Vagina (tissue), 2 donors: ENCODE measurements at places on chromosomes 1 and 21.

DNA sequence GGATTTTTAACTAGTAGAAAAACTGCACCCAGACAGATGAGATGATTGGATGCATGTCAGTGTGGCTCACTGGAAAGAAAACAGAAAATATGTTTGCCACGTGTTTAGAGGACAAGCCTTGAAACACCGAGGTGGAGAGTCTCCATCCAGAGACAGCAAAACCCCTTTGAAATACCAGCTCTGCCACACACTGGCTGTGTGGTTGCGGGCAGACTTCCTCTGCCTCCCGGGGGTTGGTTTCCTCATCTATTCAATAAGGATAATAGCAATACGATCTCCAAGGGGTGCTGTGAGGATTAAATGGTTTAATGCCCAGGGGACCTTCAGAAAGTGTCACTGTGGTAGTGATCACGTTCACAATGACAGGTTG is 67.2 kb upstream of the PARP1 start:
- DNase-seq, result no peak

DNA sequence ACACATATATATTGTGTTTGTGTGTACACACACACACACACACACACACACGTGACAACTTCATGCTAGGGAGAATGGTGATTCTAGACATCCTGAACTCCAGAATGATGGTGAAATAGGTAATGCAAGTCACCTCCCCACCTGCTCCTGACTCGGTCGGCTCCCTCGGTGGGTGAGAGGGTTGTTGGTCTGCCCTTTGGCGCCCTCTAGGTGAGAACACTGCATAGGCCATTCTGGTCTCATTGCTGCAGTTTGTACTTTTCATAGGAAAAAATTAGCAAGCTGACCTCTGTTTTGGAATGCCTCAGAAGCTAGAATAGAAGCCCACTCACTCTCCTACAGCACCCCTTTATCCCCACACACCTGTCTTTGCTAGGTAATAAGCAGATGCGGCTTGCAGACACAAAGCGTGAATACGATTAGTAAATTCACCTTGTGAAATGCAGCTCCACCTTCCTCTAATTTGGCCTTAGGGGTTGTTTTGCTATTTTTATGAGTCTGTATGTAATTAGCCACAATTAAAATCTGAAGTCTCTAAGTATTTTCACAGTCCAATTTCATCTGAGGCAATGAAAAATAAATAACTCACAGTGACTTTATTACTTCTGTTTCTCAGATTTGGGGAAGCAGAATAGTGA is 130.0 kb upstream of the KCNJ15 start:
- DNase-seq, result no peak

DNA sequence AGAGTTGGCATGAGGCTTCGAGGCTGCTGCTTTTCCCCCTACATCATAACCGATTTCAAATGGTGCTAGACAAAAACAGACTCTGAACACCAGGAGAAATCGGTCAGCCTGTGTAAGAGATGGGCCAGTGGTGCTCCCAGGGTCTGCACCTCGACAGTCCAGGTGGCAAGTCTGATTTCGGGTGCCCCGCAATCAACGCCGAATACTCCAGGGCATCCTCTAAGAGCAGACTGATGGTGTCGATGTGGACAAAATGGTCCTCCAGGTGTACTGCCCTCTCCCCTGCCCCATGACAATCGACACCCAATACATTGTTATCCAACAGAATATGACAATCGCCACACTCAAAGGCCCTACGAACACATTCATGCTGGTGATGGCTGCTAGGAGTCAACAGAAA is 50.0 kb downstream of the CD46 start:
- no peak for DNase-seq

DNA sequence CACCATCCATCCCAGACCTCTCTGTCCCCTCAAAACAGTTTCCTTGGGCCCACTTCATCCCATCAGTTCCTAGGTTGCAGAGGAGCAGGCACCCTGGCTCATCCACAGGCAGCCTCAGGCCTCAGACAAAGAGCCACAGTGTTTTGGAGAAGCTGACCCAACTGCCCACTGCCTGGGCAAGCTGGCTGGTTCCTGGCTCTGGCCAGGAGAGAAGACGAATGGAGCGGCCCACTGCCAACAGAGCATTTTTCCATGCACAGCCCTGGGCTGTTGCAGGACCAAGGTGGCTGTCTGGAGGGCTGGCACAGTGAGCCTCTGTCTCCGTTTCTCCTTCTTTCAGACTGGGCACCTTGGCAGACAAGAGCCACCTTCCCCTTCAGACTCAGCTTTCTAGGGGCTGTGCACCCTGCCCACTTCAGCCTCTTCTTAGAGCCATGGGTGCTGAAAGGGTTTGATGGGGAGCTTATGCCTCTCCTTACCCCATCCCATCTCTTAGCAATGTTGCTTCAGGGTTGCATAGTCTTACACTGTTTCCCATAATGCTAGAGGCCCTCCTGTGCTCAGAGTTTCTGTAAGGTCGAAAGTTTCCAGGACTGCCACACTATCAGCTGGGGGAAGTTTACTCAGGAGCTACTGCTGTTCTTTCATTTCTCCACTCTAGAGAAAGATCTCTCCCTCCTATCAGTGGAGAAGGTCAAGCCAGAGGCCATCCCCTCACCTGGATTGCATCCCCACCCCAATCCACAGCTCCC is 973 bp downstream of the FMOD start:
- DNase-seq, result no peak

- DNase-seq, result no peak
Observed at GRCh38 chr21:45866551-45866950, 115.0 kb upstream of the COL6A1 start.

- DNase-seq, result no peak
Observed at GRCh38 chr1:193115629-193116227, 6.1 kb upstream of the CDC73 start.

- DNase-seq, result peak; percentile 29
Observed at GRCh38 chr1:7379441-7379971, 391.6 kb upstream of the VAMP3 start.

DNA sequence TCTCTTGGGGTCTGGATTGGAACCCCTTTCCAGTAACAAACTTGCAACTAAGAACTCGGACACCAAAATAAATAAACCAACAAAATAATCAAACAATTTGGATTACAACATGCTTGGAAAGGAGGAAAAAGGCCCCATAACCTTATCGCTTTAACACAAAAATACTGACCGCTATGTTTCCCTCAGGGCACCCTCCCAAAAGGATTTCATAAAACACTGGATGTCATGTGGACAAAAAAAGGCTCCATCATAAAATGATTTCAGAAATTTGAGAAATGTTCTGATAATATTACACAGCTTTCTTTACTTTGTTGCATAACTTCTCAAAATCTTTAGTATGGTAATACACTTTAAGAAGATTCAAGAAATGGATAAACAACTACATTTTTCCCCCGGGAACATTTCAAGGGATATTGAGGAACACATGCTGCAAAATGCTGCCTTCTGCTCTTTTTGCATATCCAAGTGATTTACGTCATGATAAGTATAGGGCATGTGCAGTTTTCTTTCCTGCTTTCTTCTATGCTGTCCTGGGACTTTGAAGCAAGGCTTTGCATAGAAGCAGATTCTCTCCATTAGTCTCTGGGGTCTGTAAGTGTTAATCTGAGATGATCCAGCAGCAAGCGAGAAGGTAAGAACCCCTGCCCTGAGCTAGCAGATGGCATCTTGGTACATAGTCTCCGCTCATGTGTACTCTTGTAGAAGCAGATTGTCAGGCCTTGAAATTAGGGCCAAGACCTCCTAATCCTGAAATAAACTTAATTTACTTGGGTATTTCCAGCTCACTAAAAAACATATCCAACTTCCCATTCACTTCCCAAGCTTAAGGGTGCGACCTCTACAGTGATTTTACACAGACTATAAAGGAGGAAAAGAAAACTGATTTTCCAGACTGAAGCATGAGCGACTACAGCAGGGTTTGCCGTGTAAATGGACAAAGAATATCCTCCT is 85.5 kb upstream of the KIAA0040 start:
- no peak for DNase-seq

DNA sequence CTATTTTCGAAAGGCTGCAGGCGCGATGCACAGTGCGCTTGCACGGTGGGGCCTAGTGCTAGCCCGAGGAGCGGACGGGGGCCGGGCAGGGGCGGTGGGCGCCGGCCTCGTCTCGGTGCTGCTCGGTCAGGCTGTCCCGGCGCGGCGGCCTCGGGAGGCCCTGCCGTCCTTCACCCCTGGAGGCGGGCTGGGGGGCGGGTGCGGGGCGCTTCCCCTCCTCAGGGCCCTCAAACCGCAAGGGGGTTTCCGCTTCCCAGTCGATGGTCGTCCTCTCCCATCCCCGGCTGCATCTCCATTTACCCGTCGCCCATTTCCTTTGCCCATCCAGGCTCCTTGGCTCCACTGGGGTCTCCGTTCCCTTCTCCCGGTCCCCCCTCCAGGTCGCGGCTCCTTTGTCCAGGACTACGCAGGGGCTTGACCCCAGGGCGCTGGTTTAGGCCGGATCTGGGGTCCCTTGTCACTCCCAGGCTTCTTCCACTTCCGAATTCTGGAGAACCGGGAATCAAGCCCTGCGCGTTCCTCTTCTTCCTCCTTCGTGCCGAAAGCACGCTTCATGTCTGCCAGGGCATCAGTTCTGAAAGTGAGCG is 196.3 kb upstream of the LMO4 start:
- no peak for DNase-seq

DNA sequence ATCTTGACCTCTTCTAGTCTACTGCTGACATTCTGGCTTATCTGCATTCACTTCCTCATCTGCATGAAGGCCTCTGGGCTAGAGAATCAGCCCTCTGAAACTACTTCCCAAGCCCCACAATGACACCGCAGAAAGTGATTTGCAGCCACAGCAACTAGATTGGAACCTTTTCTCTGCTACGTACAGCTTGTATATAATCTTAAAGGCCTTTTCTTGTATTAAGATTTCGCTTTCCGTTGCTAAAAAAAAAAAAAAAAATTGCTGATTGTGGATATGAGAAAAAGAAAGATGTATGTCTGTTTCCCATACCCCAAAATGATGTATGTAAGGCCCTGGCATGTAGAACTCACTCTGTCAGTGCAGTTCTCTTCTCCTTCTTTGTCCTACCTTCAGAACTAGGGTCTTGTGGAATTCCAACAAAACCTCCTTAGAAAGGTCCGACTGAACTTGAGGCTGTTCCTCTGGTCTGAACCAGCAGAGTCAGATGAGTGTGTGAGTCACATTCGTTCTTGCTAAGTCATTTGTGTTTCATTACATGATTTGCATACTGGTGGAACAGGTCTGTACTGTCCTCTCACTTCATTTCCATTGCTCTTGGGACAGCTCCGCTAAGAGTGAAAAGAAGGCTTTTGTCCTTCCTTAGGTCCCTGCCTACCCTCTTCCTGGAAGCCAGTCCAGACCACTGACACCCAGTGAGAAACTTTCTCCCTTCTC is 62.7 kb downstream of the PLPP3 start:
- no peak for DNase-seq

GRCh38 chr1:156434989-156435544 is 65.5 kb downstream of the MEF2D start:
- DNase-seq, result no peak

- DNase-seq, result no peak
Observed at GRCh38 chr1:6512245-6512907, 20.9 kb upstream of the PLEKHG5 start.

- DNase-seq, result no peak
Observed at GRCh38 chr1:31714442-31715086, 10.7 kb upstream of the COL16A1 start.

- DNase-seq, result no peak
Observed at GRCh38 chr1:2290595-2291510, 62.7 kb downstream of the SKI start.

GRCh38 chr1:217184854-217185253 is 446.0 kb downstream of the GPATCH2 start:
- DNase-seq, result no peak

DNA sequence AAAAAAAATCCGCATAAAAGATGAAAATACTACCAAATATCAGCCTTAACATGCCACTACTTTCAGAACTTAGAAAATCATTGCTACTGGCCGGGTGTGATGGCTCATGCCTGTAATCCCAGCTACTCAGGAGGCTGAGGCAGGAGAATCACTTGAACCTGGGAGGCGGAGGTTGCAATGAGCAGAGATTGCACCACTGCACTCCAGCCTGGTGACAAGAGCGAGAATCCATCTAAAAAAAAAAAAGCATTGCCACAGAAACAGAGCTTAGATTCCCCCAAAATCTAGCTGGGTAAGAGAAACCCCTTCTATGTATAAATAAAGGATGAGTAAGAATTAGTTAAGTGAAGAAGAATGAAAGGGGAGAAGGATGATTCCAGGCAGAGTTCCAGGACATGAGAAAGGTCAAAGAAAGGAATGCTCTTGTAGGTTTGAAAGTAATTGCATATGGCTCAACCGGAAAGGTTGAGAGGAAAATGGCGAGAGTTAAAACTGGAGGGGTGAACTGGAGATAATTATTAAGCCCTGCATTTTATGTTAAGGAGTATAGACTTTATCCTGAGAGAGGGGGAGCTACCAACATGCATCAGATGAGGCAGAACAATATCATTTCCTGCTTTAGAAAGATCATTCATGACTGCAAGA is 19.7 kb upstream of the NRDC start:
- no peak for DNase-seq

GRCh38 chr1:94319319-94320102 is 82.1 kb upstream of the ARHGAP29 start:
- peak; percentile 52 for DNase-seq
